ENCODE measurements at places on chromosomes 1 and 21.

DNA sequence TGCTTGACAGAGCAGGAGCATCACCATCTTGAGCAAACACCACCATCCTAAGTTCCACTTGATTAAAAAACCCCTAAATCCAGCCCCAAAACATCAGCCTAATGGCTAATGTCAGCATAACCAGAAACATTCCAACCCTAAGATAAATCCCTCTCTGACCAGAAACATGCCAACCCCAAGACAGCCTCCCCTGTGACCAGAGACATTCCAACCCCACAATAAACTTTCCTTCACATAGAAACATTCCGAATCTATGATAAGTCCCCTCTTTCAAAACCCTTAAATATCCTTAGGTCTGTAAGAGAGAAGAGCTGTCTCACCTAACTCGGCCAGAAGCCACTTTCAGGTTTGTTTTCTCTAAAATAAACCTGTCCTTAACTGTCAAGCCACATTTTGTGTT is 17.4 kb upstream of the SLC2A5 start:
- DNase-seq, result no peak

DNA sequence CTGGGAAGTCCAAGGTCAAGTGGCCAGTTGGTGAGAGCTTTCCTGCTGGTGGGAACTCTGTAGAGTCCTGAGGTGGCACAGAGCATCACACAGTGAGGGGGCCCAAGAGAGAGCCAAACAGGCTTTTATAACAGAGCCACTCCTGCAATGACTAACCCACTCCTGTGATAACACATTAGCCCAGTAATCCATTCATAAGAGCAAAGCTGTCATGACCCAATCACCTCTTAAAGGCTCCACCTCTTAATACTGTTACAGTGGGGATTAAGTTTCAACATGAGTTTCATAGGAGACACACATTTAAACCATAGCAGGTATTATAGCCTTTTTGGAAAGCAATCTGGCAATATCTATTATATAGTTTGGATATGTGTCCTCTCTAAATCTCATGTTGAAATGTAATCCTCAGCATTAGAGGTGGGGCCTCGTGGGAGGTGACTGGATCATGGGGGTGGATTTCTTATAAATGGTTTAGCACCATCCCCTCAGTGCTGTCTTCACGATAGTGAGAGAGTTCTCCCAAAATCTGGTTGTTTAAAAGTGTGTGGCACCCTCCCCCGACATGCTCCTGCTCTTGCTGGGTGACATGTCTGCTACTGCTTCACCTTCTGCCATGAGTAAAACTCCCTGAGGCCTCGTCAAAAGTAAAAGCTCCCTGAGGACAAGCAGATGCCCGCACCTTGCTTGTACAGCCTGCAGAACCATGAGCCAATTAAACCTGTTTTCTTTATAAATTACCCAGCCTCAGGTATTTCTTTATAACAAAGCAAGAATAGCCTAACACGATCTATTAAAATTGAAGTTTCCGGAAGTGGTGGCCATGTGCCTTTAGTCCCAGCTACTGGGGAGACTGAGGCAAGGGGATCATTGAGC is 64.5 kb downstream of the CD58 start:
- no peak for DNase-seq

- DNase-seq, result no peak
Measured at GRCh38 chr21:32131164-32131563, 147.7 kb downstream of the MIS18A start.

DNA sequence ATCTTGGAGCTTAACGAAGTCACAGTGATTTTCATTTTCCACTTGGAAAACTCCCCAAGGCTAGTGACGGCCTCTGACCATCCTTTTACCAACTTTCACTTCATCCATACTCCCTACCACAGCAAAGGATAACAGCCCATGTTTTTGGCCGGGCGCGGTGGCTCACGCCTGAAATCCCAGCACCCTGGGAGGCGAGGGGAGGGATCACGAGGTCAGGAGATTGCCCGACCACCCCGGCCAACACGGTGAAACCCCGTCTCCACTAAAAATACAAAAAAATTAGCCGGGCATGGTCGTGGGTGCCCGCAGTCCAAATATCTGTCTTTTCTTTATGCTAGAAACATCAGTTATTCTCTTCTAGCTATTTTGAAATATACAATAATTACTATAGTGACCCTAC is 7.3 kb downstream of the ASPM start:
- DNase-seq, result no peak

GRCh38 chr1:231200388-231201031 is 38.7 kb downstream of the TRIM67 start:
- DNase-seq, result no peak

DNA sequence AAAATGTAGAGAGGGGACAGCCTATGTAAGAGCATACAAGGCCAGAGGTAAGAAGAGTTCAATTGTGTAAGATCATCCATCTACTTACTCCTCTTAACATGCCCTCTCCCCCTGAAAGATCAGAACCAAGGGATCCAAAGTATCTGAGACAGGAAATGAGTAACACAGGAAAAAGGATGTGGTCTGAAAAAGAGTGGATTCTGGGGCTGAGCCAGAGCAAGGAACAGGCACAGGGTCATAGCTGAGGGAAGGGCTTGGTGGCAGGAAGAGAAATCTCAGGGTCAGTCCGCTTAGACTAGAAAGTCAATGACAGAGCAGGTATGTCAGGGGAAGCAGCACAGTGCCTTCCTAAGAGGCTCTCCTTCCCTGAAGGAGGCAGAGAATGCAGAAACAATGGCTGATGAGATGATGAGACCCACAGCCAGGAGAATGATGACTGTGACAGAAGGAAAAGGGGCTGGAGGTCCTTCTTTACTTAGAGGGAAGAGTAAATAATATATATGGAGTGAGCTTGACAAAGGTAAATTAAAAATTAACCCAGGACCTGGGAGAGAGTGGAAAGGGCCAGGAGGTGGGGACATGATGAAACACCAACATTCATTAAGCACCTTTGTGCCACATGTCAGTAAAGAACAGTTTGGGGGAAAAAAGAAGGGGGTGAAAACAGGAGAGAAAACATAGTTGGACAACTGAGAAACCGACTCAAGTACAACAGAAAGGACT is 26.2 kb upstream of the A3GALT2 start:
- DNase-seq, result no peak

- no peak for DNase-seq
Measured at GRCh38 chr1:57066980-57067610, 101.3 kb upstream of the C8B start.

- DNase-seq, result peak; percentile 47
Measured at GRCh38 chr1:93681101-93681988, at the start of gene BCAR3. BCAR3 (minus strand) TSS chr1:93681837; CDS start chr1:93674930, 6,907 bp downstream.

GRCh38 chr1:245380790-245381535 is 226.2 kb downstream of the KIF26B start:
- DNase-seq, result peak; percentile 2

- DNase-seq, result no peak
Measured at GRCh38 chr1:109997867-109998229, 13.3 kb downstream of the AHCYL1 start.

DNA sequence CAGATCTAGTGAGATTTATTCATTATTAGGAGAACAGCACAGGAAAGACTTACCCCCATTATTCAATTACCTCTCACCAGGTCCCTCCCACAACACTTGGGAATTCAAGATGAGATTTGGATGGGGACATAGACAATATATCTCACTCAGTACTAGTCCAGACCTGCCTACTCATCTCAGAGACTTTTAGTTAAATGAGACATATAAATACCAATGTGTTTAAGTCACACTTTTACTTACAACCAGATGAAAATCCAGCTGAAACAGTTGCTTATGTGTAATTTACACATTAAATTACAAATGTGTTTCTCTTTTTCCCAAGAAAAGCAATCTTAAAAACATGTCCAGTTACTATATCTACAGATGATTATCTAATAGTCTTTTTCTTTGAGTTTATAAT is 1145.6 kb downstream of the KCNT2 start:
- DNase-seq, result no peak

GRCh38 chr1:201566933-201567801 is 28.2 kb downstream of the NAV1 start:
- no peak for DNase-seq

DNA sequence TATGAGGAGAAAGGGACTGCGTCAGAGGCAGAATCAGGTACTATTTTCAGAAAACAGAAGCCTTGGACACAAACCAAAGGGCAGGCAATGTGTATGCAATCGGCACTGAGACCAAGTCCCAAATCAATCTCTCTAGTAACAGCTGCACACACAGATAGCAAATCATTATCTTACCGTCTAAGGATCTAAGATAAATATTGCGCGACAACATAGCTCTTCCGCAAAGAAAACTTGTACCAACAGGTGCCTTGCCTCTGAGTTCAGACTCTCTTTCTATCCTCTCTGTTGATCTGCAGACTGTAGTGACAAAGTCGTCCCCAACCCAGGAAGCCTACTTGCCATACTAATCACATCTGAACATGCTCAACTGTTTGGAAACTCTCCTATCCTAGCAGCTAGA is 22.6 kb upstream of the SAMD13 start:
- no peak for DNase-seq

- no peak for DNase-seq
Measured at GRCh38 chr1:154416471-154417337, 11.6 kb downstream of the IL6R start.

- DNase-seq, result no peak
Measured at GRCh38 chr1:2882966-2883696, 81.6 kb upstream of the TTC34 start.

- DNase-seq, result peak; percentile 43
Measured at GRCh38 chr1:29706936-29707335, 470.6 kb downstream of the PTPRU start.

DNA sequence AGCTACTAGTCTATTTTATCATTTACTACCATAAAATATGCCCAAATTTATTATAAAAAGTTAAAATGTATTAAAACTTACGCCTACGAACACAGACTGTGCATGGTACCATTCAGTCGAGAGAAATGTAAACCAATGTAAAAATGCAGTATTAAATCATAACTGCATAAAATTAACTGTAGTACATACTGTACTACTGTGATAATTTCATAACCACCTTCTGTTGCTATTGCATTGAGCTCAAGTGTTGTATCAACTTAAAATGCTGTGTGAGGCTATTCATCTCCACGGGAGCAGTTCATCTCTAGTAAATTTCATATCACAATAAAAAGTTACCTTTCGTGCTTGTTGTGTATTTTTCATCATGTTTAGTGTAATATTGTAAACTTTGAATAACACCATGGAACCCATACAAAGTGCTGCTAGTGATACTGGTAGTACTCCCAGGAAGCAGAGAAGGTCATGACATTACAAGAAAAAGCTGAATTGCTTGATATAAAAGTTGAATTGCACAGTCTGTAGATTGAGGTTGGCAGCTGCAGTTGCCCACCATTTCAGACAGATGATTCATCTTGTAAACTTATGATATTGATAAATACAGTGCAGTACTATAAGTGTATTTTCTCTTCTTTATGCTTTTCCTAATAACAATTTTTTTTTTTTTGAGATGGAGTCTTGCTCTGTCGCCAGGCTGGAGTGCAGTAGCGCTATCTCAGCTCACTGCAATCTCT is 19.0 kb upstream of the CENPF start:
- DNase-seq, result no peak

GRCh38 chr1:52455686-52456085 is 51.3 kb downstream of the PRPF38A start:
- DNase-seq, result no peak

DNA sequence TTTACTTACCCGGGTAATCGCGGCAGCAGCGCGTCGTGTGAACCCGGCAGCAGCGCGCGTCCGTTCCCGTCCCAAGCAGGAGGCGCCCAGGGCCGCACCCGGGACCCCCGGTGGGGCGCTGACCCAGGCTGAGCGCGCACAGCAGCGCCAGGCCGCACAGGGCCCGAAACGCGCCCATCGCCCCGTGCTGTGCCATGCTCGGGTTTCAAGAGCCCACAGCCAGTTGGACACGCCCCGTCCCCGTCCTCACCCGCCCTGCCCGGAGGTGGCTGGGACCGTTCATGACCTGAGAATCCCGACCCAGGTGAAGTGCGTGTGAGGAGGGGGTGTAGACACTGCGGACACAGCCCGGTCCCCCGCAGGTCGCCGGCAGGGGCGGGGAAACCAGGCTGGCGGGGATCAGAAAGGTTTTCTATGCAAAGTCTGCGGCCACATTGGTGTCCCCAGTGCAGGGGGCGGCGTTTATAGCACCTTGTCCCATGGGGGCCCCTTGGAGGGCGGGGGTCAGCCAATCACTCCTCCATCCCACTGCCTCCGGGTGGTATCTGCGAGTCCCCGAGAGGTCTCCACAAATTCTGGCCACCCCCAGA is at the start of gene TNFRSF18:
Gene TNFRSF18 (minus strand): TSS at position 217 of the 590 bp plus-strand sequence. CDS start 21 bp downstream, at position 196.
- peak; percentile 56 for DNase-seq

DNA sequence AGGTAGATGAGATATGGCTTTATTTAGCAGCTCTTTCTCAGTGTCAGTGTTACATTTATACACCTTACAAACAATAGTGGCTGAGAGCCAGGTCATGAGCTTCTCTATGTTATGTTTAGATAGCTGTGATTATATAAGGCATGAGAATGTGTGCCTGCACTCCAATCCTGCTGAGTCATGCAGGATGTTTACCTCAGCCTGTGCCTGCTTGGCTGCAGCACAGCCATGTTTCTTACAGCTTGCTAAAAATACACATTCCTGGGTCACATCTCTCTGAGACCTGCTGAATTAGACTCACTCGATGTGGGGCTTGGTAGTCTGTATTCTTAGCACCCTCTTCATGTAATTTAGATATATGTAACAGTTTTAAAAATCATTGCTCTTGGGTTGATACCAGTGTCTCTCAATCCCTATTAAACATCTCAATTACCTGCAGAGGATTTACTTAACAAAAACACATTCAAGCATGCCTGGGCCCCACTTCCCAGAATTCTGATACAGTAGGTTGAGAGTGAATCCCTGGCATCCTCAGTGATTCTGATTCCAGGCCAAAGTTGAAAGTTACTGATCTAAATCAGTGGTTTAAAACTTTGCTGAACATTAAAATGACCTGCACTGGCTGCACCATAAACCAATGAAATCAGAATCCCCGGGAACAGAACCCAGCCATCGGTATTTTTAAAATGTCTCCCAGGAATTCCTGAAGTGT is 107.5 kb downstream of the GDAP2 start:
- no peak for DNase-seq

- DNase-seq, result no peak
Measured at GRCh38 chr1:205020466-205020865, 22.5 kb upstream of the CNTN2 start.

DNA sequence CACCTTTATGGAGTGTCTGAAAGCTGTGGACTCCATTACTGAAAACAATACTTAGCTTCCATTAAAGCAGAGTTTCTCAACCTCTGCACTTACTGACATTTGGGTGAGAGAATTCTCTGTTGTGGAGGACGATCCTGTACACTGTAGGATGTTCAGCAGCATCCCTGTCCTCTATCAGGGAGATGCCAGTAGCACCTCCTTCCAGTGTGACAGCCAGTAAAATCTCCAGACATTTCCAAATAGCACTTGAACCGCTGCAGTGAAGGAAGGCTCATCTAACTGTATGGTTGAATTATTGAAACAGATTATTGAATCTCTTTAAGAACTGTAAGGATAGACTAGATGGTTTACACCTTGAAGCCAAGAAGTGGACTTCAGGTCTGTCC is 3.1 kb downstream of the PRDM2 start:
- no peak for DNase-seq

All from activated naive CD8-positive, alpha-beta T cell treated with anti-CD3 and anti-CD28 coated beads for 36 hours (primary cell).